ENCODE measurements at places on chromosomes 7 and 10.

GRCh38 chr7:5633161-5634106 is 148.0 kb downstream of the RNF216 start:
- DNase-seq = no peak

DNA sequence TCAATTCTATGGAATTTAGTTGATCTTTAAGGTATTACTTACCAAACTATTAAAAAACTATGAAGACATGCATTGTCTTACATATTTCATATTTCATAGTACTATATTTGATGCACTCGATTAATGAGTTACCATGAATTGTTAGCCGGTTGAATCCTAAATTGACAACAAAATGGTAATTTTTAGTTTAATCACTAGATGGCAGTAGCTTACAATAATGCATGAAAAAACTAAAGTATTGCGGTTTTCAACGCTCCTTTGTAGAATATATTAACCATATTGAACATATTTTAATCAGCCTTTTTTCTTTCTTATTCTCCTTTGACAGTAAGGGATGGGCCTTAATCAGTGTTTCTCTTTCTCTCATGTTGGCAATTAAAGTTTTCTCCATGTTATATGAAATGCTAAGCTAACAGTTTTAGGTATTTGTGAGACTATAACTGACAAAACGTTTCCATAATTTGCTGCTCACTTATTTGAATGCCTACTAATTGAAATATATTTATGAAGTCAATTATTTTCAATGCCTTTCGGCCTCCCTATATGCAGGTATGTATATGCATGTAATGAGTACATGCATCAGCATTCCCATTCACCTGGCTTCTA is 48.5 kb upstream of the ARL4A start:
- DNase-seq = peak; percentile 75

- no peak for DNase-seq
Measured at GRCh38 chr7:26648554-26648953, 215.8 kb downstream of the SKAP2 start.

GRCh38 chr10:90168244-90168643 is 466.9 kb downstream of the KIF20B start:
- no peak for DNase-seq

- DNase-seq = no peak
Measured at GRCh38 chr10:93911866-93912265, 18.1 kb downstream of the SLC35G1 start.

DNA sequence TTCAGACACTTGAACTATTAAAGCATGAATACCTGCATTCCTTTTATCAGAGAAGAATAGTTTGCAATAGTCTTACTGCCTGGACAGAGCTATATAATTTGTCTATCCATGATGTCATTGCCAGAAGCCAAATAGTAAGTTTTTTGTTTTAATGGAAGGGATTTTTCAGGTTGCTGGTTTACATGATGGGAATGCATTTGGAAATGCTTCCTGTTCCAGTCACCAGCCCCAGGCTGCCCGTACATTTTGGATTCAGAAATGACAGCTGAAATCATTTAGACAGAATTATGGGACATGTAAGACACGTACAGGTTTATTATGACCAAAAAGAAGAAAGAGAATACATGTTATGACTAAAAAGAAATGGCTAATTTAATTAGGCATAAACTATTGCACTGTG is 293.1 kb downstream of the CDK14 start:
- no peak for DNase-seq

- peak; percentile 46 for DNase-seq
Measured at GRCh38 chr7:127887631-127888030, 143.6 kb downstream of the LRRC4 start.

GRCh38 chr7:127638197-127638596 is 13.8 kb upstream of the SND1 start:
- no peak for DNase-seq

GRCh38 chr7:144513334-144513733 is 109.8 kb upstream of the NOBOX start:
- peak; percentile 73 for DNase-seq

Measured in hematopoietic multipotent progenitor cell treated with erythropoietin and hydrocortisone succinate and interleukin-3 and kit ligand, for 8 days (in vitro differentiated cells).